ENCODE measurements at places on chromosomes 7 and 10. TPM values are rescaled to one million over a fixed set of nuclear protein-coding genes. Genes with fewer than 3 reads are reported as not detected.

GRCh38 chr10:930625-931325 lies 730 bp downstream of the LARP4B start:
- peak overlapping the region; percentile 99 for H3K4me3 ChIP-seq
- H3K27me3 ChIP-seq, result no peaks in the 10 kb centered on the region
- peak overlapping the region; percentile 85 for H3K27ac ChIP-seq
- DNase-seq, result peak; percentile 53

DNA sequence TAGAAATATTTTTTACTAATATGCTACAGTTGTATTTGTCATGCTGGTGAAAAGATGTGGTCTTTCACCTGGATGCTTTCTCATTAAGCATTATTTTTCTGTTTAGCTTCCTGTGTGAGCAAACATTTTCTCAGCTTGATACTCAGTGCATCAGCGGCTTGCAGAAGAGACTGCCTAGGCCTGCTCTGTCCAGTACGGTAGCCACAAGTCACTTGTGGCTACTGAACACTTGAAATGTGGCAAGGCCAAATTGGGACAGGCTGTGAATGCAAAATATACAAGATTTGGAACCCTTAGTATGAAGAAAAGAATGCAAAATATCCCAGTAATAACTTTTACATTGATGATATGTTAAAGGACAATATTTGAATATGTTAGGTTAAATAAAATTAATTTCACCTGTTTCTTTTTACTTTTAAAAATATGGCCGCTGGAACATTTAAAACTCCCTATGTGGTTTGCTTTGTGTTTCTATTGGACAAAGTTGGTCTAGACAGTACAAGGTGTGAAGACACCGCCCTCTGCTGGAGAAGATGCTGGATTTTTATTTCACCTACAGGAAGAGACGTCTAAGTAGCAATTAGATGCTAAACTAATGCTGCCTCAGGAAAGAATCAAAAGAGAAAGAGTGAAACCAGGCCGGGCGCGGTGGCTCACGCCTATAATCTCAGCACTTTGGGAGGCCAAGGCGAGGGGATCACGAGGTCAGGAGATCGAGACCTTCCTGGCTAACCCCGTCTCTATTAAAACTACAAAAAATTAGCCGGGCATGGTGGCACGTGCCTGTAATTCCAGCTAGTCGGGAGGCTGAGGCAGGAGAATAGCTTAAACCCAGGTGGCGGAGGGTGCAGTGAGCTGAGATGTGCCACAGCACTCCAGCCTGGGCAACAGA lies 5.3 kb downstream of the SRGN start:
- H3K36me3 ChIP-seq, result no peaks in the 10 kb centered on the region
- H3K27me3 ChIP-seq, result no peaks in the 10 kb centered on the region
- peak; percentile 75 for DNase-seq
- H3K27ac ChIP-seq, result no peak overlapping the region
- H3K4me3 ChIP-seq, result no peak overlapping the region
- no peaks in the 10 kb centered on the region for H3K4me1 ChIP-seq

DNA sequence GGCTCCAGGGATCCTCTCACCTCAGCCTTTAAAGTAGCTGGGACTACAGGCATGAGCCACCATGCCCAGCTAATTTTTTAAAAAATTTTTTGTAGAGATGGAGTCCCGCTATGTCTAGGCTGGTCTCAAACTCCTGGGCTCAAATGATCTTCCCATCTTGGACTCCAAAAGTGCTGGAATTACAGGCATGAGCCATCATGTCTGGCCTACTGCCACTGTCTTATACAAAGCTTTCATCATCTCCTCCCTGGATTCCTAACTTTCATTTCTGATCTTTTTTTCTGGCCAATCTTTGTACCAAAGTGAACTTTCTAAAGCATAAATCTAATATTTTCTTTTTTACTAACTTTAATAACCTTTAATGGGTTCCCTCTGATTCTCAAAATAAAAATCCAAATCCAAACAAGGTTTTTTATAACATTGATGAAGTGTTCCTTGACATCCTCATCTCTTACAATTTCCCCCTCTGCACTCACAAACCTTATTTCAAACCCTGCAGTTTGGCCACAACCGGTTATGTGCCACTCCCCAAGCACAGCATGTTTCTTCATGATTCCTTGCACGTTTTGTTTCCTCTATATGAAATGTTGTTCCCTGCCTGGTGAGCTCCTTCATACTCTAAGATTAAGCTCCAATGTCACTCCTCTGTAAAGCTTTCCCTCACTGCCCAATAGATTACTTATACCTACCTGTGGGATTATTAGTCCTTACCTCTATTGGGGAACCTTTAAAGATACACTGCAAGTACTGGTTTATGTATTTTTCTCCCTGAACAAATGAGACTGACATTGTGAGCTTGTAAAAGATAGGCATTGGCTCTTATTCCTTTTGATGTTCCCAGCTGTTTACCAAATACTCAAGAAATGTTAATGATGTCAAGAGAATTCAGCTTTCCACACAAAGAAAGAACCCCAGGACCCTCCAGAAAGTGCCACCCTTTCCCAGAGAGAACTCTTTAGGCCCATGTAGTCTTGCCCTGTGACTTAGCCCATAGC lies 101.7 kb downstream of the HOXA1 start:
- no peaks in the 10 kb centered on the region for H3K36me3 ChIP-seq
- H3K4me1 ChIP-seq, result no peaks in the 10 kb centered on the region
- H3K27ac ChIP-seq, result no peak overlapping the region

DNA sequence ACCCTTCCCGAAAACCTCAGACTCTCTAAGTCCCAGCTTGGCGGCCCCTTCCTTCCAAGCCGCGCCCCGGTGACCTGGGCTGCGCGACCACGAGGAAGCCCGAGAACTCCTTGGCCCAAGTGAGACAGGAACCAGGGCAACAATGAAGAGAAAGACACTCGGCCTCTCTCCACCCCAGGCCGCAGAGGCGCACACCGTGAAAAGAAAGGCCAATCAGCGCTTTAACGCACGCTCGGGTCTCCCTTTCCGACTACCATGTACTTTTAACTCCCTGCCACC lies 166.4 kb upstream of the PPP1R3A start:
- H3K36me3 ChIP-seq, result no peaks in the 10 kb centered on the region
- H3K27me3 ChIP-seq, result no peaks in the 10 kb centered on the region
- no peak for DNase-seq
- H3K4me1 ChIP-seq, result peaks cover 39% of the 10 kb centered on the region
- peak overlapping the region; percentile 94 for H3K27ac ChIP-seq

DNA sequence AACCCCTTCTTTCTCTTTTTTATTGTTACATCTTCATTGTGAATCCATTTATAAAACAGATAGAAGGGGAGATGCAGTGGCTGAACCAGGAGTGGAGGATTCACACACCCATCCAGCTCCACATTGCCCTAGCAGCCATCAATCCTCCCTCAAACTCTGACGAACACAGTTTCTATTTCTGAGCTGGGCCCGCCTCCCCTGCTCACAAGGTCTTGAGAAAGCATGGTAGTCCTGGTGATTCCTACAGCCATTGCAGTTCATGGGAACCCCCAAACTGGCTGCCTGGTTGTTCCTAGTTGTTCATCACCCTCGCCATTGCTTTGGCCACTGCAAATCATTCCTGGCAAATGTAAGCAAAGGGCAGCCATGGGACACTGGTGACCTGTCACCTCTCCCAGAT lies 258.5 kb upstream of the AOAH start:
- H3K4me3 ChIP-seq, result no peak overlapping the region
- H3K4me1 ChIP-seq, result peaks cover 16% of the 10 kb centered on the region
- H3K27me3 ChIP-seq, result no peaks in the 10 kb centered on the region
- H3K27ac ChIP-seq, result no peak overlapping the region
- no peak for DNase-seq

DNA sequence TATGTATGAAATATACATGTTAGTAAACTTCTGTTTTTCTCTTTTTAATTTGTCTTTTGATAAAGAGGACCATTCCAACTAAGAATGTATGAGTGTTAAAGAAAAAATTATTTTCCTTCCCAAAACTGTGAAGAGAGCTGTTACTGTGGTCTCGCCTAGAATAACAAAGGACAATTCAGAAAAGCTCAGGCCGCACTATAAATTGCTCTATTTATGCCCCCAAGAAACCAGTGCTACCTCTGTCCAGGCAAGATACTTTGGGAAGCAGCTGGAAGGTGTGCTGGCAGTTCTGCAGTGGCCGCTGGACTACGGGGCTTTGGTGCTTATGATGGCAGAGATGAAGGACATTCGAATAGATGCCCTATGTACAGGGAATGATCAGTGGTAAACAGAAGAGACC lies 252.1 kb downstream of the DOCK4 start:
- no peaks in the 10 kb centered on the region for H3K36me3 ChIP-seq
- H3K27ac ChIP-seq, result peak overlapping the region; percentile 78
- no peaks in the 10 kb centered on the region for H3K27me3 ChIP-seq
- no peak for DNase-seq

- no peak overlapping the region for H3K4me3 ChIP-seq
- H3K36me3 ChIP-seq, result no peaks in the 10 kb centered on the region
- no peaks in the 10 kb centered on the region for H3K27me3 ChIP-seq
- no peaks in the 10 kb centered on the region for H3K4me1 ChIP-seq
Measured at GRCh38 chr7:17608114-17608833, 309.8 kb downstream of the AHR start.

DNA sequence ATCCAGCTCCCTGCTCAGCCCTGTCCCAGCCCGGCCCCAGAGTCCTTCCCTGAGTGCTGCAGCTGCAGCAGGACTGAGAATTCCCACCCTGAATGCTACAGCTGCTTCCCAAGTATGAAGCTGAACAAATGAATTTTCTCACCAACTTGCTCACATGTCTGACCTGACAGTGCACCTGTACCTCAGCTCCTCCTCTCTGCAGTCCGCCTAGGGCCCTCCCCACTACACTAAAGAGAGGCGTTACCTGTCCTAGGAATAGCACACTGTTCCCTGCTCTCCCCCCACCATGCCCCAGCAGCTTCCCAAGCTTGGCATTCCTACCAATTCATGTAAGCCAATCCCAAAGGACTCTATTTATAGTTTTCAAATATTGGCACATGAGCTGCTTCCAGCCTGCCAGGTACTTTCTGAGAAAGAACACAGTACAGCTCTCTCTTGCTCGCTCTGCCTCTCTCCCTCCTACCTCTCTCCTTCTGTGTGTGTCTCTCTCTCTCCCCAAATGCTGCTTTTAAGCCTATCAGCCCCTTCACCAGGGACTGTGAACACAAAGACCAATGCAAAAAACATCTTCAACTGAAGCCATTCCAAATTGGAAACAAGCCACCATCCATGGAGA lies 400.1 kb downstream of the TNS3 start:
- no peak for DNase-seq
- no peaks in the 10 kb centered on the region for H3K36me3 ChIP-seq
- no peaks in the 10 kb centered on the region for H3K27me3 ChIP-seq
- no peak overlapping the region for H3K27ac ChIP-seq

GRCh38 chr7:85215098-85215497 lies 28.2 kb upstream of the SEMA3D start:
- H3K27me3 ChIP-seq, result no peaks in the 10 kb centered on the region
- no peak overlapping the region for H3K27ac ChIP-seq
- H3K4me1 ChIP-seq, result no peaks in the 10 kb centered on the region
- no peak overlapping the region for H3K4me3 ChIP-seq
- DNase-seq, result no peak
- H3K36me3 ChIP-seq, result no peaks in the 10 kb centered on the region

DNA sequence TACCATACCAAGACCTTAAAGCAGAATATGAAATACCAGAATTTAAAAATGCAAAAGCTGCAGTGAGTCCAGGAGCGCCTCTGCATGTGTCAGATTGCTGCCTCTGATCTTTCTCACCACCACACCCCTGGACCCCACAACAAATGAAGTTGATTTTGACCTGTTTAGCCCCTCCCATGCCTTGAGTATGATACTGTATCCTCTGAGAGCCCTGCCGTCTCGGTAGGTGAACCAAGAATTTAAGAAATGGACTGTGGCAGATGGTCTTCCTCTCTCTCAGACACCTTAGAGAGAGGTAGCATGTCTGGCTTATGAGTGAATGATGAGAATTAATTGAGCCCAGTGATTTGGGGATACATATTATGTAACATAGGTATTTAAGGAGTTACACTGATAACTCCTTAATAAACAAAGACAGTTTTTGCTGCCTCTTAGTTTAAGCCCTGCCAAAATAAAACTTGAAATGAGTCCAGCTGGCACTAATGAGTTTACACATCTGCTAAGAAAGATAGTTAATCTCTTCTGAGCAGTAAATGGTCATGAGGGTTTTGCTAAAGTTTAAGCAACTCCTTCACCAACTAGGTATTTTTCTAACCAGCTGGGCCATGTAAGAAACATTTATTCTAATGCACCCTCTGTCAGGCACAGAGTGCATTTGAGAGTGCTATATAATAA lies 4.5 kb upstream of the TFPI2 start:
- H3K27ac ChIP-seq, result no peak overlapping the region
- no peak overlapping the region for H3K4me3 ChIP-seq
- H3K27me3 ChIP-seq, result peaks cover 2% of the 10 kb centered on the region
- H3K36me3 ChIP-seq, result no peaks in the 10 kb centered on the region
- no peak for DNase-seq

DNA sequence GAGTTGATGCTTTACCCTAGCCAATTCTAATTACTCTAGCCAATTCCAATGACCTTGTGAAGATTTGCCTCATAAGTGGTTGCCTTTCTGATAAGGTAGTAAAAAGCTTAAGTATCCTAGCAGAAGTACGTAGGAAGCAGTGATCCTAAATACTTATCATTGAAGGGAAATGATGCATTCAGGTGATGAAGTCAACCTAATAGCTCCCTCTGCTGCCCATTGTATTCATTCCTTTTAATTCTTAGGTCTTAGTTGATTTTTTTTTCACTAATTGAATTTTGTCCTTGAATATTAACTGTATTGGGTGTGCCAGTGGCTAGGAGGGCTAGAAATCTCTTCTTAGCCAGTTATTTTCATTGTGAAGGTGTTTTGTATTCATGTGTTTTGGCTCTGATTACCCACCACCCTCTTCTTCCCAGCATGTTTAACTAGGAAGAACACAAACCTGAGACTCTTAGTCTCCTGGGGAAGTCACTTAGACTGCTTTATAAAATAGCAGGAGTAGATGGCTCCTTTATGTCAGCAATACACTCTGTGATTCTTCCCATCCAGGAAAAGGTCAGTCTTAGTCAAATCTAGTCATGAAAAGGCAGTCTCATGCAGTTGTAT lies 46.3 kb downstream of the PLEKHA8 start:
- no peak overlapping the region for H3K27ac ChIP-seq
- peaks cover 5% of the 10 kb centered on the region for H3K36me3 ChIP-seq
- no peak for DNase-seq
- H3K4me3 ChIP-seq, result no peak overlapping the region
- H3K4me1 ChIP-seq, result no peaks in the 10 kb centered on the region

DNA sequence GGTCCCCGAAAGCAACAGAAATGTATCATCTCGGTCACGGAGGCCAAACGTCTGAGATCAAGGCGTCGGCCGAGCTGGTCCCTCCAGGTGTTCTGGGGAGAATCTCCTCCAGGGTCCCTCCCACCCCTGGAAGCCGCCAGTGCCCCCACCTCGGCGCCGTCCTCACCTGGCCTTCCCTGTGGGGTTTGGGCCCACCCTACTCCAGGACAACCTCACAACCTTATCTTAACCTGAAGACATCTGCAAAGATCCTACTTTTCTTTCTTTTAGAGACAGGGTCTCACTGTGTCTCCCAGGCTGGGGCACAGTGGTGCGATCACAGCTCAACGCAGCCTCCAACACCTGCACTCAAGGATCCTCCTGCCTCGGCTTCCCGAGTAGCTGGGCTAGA lies 33.4 kb downstream of the ADAP1 start:
- H3K36me3 ChIP-seq, result no peaks in the 10 kb centered on the region
- H3K27ac ChIP-seq, result no peak overlapping the region
- H3K4me3 ChIP-seq, result no peak overlapping the region
- no peaks in the 10 kb centered on the region for H3K27me3 ChIP-seq
- no peak for DNase-seq
- H3K4me1 ChIP-seq, result peaks cover 6% of the 10 kb centered on the region

- H3K4me1 ChIP-seq, result peaks cover 11% of the 10 kb centered on the region
- no peak overlapping the region for H3K4me3 ChIP-seq
- DNase-seq, result no peak
Measured at GRCh38 chr10:28587970-28588290, 55.0 kb downstream of the WAC start.

Gene AKR1D1
- 93.9 TPM for total RNA-seq

Gene MALSU1
- total RNA-seq, result 41.6 TPM

Gene PTPN20
- 1.4 TPM for total RNA-seq

Gene SPDYE16
- 0.28 TPM for total RNA-seq

Gene SRGN
- total RNA-seq, result 32.2 TPM

Gene KCNH2
- 74.6 TPM for total RNA-seq

Data from liver (tissue), 10 donors.